NCI-H446 (cell line): ENCODE measurements at places on chromosomes 2 and 18.
A peak's percentile ranks its signal among the peaks of the same experiment; 100 is the strongest.

DNA sequence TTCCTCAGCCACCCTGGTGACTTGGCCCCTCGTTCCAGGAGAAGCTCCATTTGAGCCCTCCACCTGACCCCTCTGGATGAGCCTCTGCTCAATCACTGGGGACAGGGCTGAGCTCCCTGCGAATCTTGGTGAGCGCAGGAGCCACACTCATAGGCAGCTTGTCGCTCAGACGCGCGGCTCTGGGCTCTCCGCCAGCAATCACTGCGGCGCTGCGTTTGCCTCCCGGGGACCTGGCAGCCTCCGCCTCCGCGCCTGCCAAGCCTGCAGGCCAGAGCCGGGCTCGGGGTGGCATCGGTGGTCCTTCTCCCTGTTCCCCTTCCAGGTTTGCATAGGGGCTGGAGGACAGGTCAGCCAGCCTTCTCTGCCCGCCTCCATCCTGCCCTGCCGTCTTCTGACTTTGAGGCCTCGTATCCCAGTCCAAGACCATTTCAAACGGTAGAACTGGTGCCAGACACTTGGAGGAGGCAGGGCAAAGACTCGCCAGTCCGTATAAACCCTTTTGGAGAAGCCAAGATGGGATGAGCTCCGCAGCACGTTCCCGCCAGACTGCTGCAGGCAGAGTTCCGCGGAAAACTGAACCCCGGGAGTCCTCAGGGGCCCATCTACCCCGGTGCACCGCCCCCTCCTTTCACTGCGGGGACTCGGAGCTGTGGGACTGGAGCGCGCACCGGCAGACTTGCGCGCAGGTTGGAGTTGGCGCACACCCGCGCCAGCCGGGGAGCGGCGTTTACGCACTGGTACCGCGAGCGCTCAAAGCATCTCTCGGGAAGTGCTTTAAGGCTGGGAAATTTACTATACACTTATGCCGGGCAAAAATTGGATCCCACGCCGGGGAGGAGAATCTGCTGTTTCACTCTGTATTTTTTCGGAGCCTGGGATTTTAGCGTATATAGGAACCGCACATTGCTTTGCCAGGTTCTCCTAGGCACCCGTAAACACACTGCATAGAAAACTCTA lies 1.1 kb upstream of the TACR1 start:
- DNase-seq = peak; percentile 90

DNA sequence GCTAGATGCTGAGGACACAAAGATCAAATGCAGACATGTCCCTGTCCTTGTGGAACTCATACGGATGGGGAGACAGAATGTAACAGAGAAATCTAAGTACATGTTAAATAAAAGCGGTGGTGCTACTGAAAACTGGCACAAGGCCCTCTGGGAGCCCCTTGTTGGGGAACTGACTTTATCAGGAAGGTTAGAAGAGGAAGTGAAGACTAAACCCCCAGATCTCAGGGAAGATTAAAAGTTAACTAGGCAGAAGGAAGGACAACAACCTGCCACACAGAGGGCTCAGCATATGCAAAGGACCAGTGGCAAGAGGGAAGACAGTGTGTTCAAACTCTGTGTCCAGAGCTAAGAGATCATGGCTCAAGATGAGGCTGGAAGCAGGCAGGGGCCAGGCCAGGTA lies 4.8 kb downstream of the CACNB4 start:
- DNase-seq = no peak

DNA sequence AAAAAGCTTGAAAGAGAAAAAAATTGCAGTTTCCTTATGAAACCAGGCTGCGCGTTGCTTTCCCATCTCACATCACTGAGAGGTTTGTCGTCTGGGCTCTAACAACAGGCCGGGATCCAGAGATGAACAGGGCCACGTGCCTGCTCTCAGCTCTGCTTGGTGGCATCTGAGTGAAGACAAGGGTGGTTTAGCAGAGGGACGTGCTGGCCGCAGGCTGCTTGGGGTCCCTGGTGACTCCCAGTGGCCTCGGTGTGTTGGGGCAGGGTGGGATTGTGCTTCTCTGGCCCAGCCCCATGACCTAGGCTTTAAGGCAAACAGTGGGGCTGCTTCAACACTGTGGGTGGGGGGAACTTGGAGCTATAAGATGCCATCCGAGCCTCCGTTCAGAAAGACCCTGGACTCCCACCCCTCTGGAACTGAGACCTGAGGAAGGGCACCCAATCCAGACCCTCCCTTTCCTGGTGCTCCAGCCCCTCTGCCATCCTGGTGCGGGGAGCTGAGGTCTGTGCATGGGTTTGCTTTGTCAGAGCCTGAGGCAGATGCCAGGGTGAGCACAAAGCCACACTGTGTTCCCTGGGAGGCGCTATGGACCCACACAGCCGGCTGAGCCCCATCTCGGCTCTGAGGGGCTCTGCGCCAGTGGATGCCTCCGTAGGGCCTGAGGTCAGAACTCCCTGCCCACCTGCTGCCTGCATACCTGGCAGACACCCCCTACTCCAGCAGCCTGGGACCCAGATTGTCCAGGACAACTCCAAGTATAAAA lies 18.4 kb upstream of the HPCAL1 start:
- no peak for DNase-seq

GRCh38 chr2:153780241-153780640 lies 91.5 kb upstream of the GALNT13 start:
- no peak for DNase-seq

GRCh38 chr2:181411105-181411849 lies 45.9 kb upstream of the ITGA4 start:
- no peak for DNase-seq

GRCh38 chr2:19807866-19808265 lies 93.9 kb downstream of the TTC32 start:
- DNase-seq = no peak

GRCh38 chr2:240141736-240142135 lies 1.3 kb upstream of the OTOS start:
- DNase-seq = no peak

- no peak for DNase-seq
Observed at GRCh38 chr2:205989271-205990071, 96.5 kb downstream of the INO80D start.

GRCh38 chr2:98382739-98383138 lies 36.5 kb downstream of the CNGA3 start:
- no peak for DNase-seq

- DNase-seq = no peak
Observed at GRCh38 chr2:230668184-230668938, 44.3 kb upstream of the CAB39 start.

DNA sequence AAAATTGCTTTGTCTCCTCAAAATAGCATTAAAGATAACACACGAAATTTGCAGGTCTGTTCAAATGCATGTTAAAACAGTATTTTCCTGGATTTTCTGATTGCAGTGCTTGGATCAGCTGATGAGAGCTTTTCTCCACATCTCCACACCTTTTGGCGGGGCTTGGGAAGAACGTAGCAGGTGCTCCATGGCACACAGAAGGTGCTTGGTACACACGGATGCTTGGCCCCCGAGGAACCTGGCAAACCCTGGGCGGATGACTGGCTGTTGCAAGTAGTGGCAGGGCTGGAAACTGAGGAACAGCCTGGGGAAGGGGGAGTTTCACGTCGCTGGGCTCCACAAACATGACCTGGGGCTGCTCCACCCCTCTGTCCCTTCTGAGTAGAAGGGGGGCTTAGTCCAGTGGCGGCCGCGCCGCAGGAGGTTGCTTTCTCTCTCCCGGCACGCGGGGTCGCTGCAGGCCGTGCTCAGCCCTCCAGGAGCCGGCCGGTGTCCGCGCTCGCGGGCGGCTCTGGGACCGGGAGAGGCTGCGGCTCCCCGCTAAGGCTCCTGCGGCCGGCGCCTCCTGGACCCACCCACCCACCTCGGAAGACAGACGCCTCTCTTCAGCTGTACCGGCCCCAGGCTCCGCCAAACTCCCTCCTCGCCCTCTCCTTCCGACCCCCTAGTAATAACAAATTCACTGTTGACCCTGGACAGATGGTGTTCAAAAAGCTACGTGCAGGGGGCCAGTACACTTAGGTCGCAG lies 69.3 kb downstream of the MARCO start:
- peak; percentile 24 for DNase-seq

GRCh38 chr2:80303006-80303908 lies 1.3 kb downstream of the LRRTM1 start:
- no peak for DNase-seq

- DNase-seq = no peak
Observed at GRCh38 chr2:232699110-232699509, 2.0 kb downstream of the GIGYF2 start.

- DNase-seq = no peak
Observed at GRCh38 chr2:167943368-167943767, 304.0 kb downstream of the STK39 start.

DNA sequence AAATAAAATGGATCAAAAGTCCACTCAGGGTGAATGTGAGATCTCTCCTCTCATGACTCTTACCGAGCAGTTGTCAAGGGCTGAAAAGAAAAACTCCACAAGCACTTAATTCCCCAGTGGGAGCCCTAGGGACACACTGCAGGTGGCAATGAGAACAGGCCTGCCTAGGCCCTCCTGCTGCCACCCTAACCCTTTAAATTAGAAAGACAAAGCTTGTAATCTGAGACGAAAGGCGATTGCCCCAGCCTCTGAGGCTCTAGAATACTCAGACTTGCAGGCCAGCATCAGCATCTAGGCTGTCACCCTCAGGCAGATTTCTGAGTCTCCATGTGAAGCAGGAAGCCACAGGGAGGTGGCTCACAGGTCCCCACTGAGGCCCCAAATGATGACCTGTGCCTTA lies 457.0 kb upstream of the MYT1L start:
- DNase-seq = no peak

DNA sequence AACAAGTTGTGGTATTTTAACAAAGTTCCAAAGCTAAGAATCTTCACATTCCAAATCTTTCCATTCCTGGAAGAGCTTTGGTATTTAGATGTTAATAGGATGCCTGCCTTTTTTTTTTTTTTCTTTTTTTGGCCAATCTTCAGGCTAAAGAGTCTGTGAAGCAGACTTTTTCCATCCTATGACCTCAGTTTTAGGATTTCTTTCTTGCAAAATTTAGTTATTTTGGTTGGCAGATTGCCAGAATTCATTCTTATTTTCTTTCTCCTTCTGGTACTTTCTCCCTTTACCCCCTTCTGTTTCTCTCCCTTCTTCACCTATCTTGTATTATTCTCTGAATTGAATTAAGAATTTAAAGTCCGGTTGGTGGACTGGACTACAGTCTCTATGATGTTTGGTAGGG lies 217.8 kb upstream of the REV1 start:
- DNase-seq = no peak

DNA sequence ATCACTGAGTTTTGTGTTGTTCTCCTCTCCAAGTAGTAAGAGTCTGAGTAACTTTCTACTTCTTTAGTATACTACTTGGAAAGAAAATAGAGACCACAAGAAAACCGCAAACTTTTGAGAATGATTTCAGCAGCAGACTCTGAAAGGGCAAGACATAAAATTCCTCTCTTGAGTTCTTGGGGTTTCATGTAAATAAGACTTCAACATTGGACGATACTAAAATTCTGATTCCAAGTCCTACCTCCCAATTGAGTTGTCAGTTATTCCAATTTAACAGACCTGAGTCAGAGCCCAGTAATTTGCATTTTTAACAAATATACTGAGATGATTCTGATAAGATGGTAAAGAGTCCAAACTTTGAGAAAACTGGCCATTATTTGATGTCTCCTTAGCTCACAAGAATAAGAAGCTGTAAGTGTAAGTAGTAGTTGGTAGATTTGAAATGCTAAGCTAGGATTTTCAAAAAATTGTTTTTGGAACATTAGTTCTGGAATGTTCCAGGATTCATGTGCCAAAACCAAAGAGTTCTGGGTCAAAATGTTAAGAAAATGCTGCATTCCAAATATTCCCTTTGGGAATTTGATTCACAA lies 261.6 kb upstream of the SPOPL start:
- DNase-seq = no peak

GRCh38 chr2:233443511-233444183 lies 89.4 kb downstream of the DGKD start:
- DNase-seq = peak; percentile 47

- DNase-seq = no peak
Observed at GRCh38 chr2:221134718-221135117, 437.4 kb downstream of the EPHA4 start.

- no peak for DNase-seq
Observed at GRCh38 chr2:205700331-205701132, 18.2 kb downstream of the NRP2 start.

- DNase-seq = peak; percentile 60
Observed at GRCh38 chr2:219441451-219442255, 7.0 kb downstream of the SPEG start.

- no peak for DNase-seq
Observed at GRCh38 chr2:237025090-237025865, 60.4 kb upstream of the COPS8 start.

DNA sequence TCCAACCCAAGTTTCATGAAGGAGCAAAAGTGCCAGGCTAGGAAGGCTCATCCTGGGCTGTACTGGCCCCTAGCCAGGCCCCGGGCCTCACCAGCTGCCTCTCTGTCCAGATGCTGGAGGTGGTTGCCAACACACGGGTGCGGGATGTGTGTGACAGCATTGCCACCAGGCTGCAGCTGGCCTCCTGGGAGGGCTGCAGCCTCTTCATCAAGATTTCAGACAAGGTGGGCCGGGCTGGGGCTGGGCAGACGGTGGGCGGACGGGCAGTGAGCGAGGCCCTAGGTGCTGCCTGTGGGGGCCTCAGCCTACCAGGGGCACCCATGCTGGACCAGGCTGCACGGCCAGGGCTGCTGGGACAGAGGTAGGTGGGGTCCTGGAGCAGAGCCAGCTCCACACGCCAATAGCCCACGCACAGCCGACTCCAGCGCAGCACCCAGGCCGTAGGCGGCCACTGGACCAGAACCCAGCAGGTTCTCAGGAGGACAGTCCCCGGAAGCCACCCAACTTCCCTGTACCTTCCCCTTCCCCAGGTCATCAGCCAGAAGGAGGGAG lies 11.8 kb upstream of the GPR17 start:
- peak; percentile 32 for DNase-seq

DNA sequence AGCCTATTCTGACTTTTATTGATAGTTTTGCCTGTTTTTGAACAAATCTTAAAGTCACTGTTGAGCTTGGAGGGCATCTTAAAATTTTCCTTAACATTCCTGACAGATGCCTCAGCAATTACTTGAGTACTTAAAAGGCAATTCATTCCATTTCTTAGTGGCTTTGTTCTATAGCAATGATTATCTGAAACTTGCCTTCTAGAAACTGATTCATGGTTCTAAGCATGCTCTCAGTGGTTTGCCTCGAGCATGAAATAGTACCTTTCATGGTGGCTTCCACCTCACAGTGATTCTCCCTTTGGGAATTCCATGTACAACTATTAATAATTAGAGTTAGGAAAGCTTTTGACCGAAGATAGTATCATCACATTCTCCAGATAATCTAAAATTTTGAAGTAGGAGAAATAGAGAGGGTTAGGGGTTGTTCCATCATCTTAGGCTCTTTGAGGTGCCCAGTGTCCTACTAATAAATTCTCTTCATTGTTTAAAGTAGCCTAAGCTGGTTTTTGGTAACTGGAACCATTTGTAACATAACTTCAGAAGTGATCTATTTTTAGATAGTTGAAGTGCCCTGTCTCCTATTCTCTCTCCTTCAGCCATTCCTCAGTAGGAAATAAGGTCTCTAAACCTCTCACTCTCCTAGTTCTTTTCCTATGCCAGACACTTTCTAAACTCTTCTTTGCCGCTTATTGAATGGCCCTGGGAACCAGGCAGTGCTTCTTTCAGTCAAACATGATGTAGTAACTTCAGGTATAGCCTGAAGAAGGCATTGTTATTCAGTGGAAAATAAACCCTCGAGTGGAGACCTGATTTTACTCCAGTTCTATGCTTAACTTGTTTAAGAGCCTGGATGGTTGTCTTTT lies 156.1 kb downstream of the HAUS1 start:
- DNase-seq = no peak

GRCh38 chr2:103977668-103978067 lies 876.2 kb upstream of the POU3F3 start:
- DNase-seq = no peak
